ENCODE measurements at places on chromosomes 11 and 22. TPM values are rescaled to one million over a fixed set of nuclear protein-coding genes. Genes with fewer than 3 reads are reported as not detected.

GRCh38 chr22:45334528-45334927, 24.8 kb downstream of the FAM118A start:
- H3K36me3 ChIP-seq, result peaks cover 5% of the 10 kb centered on the region
- H3K4me1 ChIP-seq, result peaks cover 7% of the 10 kb centered on the region
- DNase-seq, result no peak
- H3K27me3 ChIP-seq, result no peaks in the 10 kb centered on the region
- H3K4me3 ChIP-seq, result no peak overlapping the region

Gene BCO2
- 2.5 TPM for total RNA-seq

Gene CHRM4
- 4.3 TPM for total RNA-seq

Gene MISFA
- total RNA-seq, result 0.99 TPM

DNA sequence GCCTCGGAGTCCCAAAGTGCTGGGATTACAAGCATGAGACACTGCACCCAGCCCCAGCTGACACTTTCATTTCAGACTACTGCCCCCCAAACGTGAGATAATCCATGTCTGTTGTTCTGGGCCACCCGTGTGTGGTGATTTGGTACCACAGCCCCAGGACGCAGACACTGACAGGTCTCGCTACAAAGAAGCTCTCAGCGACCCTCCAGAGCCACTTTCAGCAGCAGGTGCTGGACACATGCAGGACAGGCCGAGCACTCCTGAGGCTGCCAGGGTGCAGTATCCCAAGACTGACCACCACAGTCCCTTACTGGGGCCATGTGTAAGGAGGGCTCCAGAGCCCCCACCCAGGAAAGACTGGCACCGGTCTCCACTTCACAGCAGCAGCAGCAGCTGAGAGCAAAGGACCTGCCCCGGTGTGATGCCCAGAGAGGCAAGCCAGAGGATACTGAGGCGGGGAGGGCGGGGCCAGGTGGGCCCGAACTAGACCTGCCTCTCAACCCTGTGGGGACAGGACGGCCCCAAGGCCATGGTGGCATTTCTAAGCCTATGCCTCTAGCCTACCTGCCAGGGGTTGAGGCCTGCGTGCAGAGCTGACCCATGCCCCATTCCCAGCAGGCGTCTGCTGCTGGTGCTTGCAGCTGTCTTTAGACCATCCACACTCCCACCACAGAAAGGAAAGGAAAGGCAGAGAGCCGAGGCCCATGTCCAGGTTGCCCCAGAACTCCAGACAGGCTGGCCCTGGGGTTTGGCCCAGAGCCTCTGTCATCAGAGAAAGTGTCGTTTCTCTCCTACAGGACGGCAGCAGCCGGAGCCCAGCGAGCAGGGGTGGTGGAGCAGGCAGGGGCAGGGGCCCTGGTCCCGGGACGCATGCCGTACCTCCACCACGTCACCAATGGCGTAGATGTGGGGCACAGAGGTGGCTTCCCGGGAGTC, 28.0 kb upstream of the GNB1L start:
- H3K36me3 ChIP-seq, result no peaks in the 10 kb centered on the region
- H3K27ac ChIP-seq, result no peak overlapping the region

GRCh38 chr22:19762568-19763457, 2.2 kb downstream of the TBX1 start:
- H3K27me3 ChIP-seq, result peaks cover 59% of the 10 kb centered on the region
- peaks cover 14% of the 10 kb centered on the region for H3K36me3 ChIP-seq
- H3K4me3 ChIP-seq, result no peak overlapping the region
- H3K4me1 ChIP-seq, result peaks cover 19% of the 10 kb centered on the region
- no peak overlapping the region for H3K27ac ChIP-seq
- DNase-seq, result no peak

- H3K36me3 ChIP-seq, result peaks cover 5% of the 10 kb centered on the region
- peaks cover 19% of the 10 kb centered on the region for H3K4me1 ChIP-seq
- no peak overlapping the region for H3K27ac ChIP-seq
These were observed 11.7 kb downstream of the MRTFA start for GRCh38 chr22:40624770-40625169.

Gene ZNF408
- 11.0 TPM for total RNA-seq

DNA sequence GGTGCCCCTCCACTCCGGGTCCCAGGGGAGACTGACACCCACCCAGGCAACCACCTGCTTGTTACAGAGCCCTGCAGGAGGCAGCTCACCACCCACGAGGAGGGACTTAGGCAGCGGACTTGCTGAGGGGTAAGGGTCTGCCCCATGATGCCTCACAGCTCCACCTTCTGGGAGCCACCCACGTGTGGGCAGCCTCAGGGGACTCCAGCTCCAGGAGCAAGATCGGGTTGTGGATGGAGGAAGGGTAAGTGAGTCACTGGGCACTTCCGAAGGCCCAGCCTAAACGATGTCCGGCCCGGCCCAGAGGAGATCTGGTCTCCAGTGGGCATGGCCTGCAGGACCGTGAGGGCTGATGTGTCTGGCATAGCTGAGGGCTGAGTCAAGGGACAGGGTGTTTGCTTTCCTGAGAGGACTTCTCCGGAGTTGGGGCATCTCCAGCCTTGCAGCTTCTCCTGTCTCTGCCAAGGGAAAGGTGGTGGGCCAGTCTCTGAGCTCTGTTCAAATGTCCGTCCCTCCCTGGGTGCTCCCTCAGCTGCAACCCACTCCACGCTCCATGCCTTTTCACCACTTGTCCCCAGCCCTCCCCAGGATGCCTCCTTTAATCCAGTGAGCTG, 32.3 kb upstream of the P2RY2 start:
- no peak overlapping the region for H3K4me3 ChIP-seq
- no peak overlapping the region for H3K27ac ChIP-seq
- peaks cover 5% of the 10 kb centered on the region for H3K4me1 ChIP-seq
- no peak for DNase-seq
- H3K27me3 ChIP-seq, result peaks cover 40% of the 10 kb centered on the region
- H3K36me3 ChIP-seq, result peaks cover 9% of the 10 kb centered on the region

DNA sequence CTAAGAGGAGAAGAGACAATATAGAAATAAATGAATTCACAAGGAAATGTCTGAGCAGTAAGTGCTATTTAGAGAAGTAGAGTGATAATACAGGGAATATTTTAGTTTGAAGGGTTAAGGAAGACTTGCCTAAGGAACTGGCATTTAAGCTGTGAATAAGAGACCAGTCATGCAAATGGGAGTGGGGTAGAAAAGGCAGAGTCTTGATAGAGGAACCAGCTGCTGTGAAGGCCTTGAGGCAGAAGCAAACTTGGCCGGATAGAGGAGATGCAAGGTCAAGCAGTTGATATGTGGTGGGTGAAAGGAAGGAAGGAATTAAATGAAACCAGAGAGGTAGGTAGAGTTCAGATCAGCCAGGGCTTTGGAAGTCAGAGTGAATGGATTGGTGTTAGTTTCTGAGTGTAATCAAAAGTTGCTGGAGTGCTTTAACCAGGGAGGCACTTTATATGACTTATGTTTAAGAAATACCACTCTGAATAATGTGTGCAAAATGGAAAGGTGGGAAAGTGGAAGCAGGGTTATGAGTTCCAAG, 198.4 kb upstream of the SESN3 start:
- H3K4me3 ChIP-seq, result no peak overlapping the region
- no peaks in the 10 kb centered on the region for H3K4me1 ChIP-seq
- DNase-seq, result no peak
- H3K27me3 ChIP-seq, result peaks cover 18% of the 10 kb centered on the region
- no peak overlapping the region for H3K27ac ChIP-seq

DNA sequence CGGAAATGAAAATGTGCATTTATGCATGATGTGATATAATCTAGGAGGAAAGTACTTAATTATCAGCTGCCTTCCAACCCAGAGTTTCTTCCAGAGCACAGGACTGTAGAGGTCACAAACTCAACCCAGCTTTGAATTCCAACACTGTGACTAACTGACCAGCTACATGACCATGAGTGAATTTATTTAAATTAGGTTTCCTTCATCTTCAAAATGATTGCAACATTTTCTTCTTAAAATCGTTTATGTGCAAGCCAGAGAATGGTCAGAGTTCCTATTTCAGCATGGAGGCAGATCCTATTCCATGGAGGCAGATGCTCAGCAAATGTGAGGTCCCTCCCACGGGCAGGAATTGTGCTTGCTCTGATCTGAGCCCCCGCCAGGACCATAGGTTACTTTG, 42.4 kb downstream of the OSBP start:
- no peaks in the 10 kb centered on the region for H3K27me3 ChIP-seq
- DNase-seq, result no peak
- no peaks in the 10 kb centered on the region for H3K4me1 ChIP-seq
- peaks cover 3% of the 10 kb centered on the region for H3K36me3 ChIP-seq
- H3K27ac ChIP-seq, result peak overlapping the region; percentile 41

Gene TMPRSS4
- total RNA-seq, result not detected

DNA sequence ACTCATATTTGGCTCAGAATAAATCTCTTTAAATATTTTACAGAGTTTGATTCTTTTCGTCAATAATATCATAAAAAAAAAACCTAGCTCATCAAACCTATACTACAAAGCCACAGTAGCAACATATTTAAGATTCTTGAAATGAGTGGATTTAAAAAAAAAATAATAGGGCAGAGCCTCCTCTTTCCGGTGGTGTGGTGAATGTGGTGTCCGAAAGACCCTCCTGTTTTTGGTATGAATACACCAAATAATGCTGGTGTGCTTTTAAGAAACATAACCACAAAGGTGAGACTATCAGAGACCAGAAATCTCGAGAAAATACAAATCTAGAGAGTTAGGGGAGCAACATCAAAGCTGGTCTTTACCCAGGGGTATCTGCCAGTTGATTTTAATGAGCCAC, 342.6 kb downstream of the TBC1D22A start:
- peaks cover 2% of the 10 kb centered on the region for H3K36me3 ChIP-seq
- no peak for DNase-seq
- no peak overlapping the region for H3K4me3 ChIP-seq
- H3K27me3 ChIP-seq, result no peaks in the 10 kb centered on the region

GRCh38 chr11:130212431-130212961, 52.9 kb downstream of the ST14 start:
- H3K27me3 ChIP-seq, result peaks cover 29% of the 10 kb centered on the region
- no peak overlapping the region for H3K4me3 ChIP-seq
- no peak for DNase-seq

DNA sequence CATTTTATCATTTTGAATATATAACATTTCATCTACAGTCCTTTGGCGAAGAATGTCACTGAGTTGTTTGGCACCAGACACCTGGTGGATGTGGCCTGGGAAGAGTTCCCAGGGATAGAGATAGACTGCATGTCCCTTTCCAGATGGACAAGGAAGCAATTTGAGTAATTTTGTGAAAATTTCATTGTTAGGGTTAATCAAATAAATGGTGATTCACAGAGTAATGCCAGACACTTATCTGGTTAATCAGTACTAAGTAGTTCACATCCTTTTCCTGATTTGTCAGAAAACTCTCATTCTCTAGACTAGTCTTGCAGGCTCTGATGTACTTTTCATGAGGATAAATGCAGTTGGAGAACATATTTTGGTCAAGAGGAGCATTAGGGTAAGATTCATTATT, 41.6 kb downstream of the NAALAD2 start:
- no peak overlapping the region for H3K27ac ChIP-seq
- no peaks in the 10 kb centered on the region for H3K36me3 ChIP-seq
- peaks cover 16% of the 10 kb centered on the region for H3K27me3 ChIP-seq
- no peaks in the 10 kb centered on the region for H3K4me1 ChIP-seq
- no peak for DNase-seq

- H3K36me3 ChIP-seq, result peaks cover 7% of the 10 kb centered on the region
- H3K4me1 ChIP-seq, result peaks cover 12% of the 10 kb centered on the region
- H3K27me3 ChIP-seq, result peaks cover 43% of the 10 kb centered on the region
- no peak for DNase-seq
- H3K27ac ChIP-seq, result no peak overlapping the region
These were observed 15.5 kb downstream of the CSF2RB start for GRCh38 chr22:36928786-36929535.

GRCh38 chr11:14541192-14541947, 21.2 kb upstream of the PSMA1 start:
- H3K4me3 ChIP-seq, result no peak overlapping the region
- H3K27me3 ChIP-seq, result no peaks in the 10 kb centered on the region
- peak overlapping the region; percentile 41 for H3K27ac ChIP-seq

- peak overlapping the region; percentile 88 for H3K4me3 ChIP-seq
- no peaks in the 10 kb centered on the region for H3K27me3 ChIP-seq
- no peak for DNase-seq
- no peaks in the 10 kb centered on the region for H3K36me3 ChIP-seq
- peaks cover 41% of the 10 kb centered on the region for H3K4me1 ChIP-seq
- H3K27ac ChIP-seq, result peak overlapping the region; percentile 94
These were observed 3.1 kb upstream of the POLD4 start for GRCh38 chr11:67356387-67356863.

Gene FBLN1
- total RNA-seq, result 0.34 TPM

GRCh38 chr11:28964811-28965210, 856.6 kb downstream of the METTL15 start:
- no peak for DNase-seq
- H3K36me3 ChIP-seq, result no peaks in the 10 kb centered on the region
- H3K27ac ChIP-seq, result no peak overlapping the region
- no peak overlapping the region for H3K4me3 ChIP-seq
- no peaks in the 10 kb centered on the region for H3K27me3 ChIP-seq
- no peaks in the 10 kb centered on the region for H3K4me1 ChIP-seq

DNA sequence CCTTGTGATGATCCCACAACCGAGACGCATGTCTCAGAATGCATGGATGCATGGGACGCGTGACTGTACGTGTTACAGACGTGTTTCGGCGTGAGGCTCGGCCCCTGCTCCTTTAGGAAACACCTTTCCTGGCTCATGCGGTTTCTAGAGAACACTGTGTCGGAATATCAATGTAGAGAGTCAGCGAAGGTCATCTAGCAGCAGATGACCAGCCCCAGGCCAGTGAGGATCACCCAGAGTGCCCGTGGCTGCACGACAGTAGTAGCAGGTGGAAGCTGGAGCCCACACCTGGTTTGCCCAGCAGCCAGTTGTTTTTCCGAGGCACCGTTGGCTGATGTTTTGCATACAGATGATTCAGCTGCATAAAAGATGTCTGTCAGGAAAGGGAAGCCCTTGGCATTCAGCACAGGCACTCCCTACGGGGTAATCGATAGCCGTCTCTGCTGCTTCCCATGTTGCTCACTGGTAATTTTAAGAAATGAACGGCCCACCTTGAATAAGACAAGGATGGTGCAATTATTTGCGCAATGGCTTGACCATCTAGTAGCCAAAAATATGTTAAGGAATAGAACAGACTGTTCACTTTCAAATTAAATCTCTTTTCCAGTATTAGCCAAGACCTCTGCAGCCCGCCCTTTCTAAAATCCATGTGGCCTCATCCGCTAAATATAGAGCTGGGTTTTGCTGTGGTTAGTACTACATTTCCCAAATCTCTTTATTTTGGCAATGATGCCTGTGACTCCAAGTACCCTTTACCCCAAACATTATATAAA, 1.1 kb upstream of the CLTCL1 start:
- peaks cover 26% of the 10 kb centered on the region for H3K27me3 ChIP-seq
- H3K4me3 ChIP-seq, result peak overlapping the region; percentile 92
- DNase-seq, result no peak
- H3K36me3 ChIP-seq, result peaks cover 4% of the 10 kb centered on the region
- no peak overlapping the region for H3K27ac ChIP-seq

DNA sequence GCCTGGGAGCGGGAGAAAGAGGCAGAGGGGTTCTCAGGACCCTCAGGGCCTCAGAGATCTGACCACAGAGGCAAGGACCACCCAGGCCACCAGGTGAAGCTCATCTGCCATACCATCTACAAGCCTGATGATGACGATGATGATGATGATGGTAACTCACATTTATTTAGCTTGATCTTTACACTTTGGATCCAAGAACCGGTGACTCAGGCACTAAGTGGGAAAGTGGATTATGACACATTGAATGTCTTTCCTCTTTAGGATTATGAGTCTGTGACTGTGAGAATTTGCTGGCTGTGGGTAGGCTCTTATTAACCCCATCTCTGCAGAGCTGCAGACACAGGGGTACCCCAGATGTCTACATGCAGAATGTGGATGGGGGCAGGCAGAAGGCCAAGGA, 110.3 kb downstream of the DSCAML1 start:
- H3K4me1 ChIP-seq, result peaks cover 2% of the 10 kb centered on the region
- peaks cover 60% of the 10 kb centered on the region for H3K27me3 ChIP-seq
- peaks cover 6% of the 10 kb centered on the region for H3K36me3 ChIP-seq
- no peak overlapping the region for H3K4me3 ChIP-seq
